ENCODE measurements at places on chromosomes 2 and 18.

- DNase-seq, result no peak
These were observed 149.5 kb upstream of the ZFP36L2 start for GRCh38 chr2:43375746-43376522.

DNA sequence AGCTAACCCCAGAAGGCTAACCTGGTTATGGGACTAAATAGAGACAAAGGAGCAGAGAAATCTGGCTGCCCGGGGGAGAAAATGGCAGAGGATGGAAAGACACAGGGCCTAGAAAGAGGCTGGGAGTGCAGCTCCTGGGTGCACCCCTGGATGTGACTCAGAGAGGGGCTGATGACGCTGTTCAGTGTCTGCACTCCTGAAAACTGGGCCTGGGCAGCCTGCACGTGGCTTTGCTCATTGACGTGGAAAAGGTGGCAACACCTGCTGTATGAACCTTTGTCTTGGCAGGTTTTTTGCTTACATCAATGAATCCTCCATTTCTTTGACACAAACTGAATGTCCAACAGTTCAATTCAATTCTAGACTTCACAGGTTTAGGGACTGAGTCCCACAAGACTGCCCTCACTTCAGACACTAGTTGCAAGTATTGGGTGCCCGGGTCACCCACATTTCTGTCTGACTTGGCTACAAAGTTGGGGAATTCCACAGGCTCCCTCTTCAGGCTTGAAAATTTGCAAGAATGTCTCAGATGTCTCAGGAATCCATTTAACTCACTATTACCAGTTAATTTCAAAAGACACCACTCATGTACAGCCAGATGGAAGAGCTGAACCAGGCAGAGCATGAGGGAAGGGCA, 47.3 kb upstream of the PUM2 start:
- DNase-seq, result no peak

DNA sequence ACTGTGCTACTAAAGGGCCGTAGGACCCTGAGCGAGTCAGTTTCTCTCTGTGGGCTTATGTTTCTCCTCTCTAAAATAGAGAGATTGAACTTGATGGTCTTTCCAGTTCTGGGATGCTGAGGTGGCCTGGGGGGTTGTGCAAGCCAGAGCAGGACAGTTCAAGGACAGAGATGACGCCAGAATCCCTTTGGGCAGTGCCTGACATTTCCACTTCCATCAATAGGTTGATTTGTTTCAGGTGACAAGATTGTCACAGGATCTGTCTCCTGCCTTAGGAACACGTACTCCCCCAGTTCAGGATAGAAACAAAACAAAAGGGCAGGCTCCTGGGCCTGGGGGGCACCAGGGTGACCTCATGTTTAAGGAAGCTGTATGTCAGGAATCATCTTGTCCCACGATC, 82.0 kb downstream of the XDH start:
- DNase-seq, result no peak

GRCh38 chr2:68172990-68173700, 15.5 kb downstream of the PNO1 start:
- no peak for DNase-seq

DNA sequence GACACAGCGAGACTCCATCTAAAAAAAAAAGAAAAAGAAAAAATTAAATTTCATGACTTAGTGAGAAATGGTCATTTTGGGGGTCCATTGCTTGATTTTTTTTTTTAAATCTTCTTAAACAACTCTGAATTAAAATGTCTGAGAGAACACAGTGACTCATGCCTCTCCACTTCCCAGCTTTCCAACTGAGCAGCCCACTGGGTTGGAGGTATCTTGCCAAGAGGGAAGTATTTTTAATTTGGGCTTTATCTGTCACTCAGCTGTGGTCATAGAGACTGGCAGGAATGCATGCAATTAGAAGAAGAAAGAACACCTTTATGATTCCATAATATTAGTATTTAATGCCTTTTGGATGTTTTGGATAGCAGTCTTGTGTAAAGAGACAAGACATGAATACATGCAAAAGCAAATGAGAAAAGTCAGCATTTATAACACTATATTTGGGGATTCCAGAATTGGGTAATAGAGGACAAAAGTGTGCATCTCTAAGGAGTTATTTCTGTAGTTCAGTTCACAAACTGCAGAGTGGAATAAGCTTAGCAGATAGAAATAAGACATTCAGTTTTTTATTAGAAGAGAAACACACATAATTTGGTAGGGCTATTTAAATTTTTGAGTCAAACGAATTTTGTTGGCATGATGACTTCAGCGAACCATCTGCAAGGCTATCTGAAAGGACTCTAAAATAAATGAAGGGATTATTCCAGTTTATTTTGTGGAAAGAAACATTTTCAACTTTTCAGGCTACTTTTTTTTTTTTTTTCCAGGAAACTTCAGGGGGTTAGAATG, 254.8 kb downstream of the TGIF1 start:
- DNase-seq, result no peak

DNA sequence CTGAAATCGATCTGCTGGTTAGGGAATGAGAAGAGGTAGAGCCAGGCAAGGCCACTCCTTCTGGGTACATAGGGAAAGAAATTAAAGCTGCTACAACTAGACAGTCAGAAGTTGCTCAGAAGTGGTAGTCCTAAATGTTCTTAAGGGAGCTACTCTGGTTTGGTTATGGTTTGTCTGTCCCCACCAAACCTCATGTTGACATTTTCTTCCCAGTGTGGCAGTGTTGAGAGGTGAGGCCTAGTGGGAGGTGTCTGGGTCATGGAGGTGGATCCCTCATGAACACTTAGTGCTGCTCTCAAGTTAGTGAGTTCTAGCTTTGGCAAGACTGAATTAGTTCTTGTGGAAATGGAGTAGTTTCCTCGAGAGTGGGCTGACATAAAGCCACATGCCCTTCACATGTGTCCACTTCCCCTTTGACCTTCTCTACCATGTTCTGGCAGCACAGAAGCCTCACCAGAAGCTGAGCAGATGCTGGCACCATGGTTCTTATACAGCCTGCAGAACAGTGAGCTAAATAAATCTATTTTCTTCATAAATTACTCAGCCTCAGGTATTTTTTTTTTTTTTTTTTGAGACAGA, 14.7 kb downstream of the RNF103 start:
- DNase-seq, result no peak

DNA sequence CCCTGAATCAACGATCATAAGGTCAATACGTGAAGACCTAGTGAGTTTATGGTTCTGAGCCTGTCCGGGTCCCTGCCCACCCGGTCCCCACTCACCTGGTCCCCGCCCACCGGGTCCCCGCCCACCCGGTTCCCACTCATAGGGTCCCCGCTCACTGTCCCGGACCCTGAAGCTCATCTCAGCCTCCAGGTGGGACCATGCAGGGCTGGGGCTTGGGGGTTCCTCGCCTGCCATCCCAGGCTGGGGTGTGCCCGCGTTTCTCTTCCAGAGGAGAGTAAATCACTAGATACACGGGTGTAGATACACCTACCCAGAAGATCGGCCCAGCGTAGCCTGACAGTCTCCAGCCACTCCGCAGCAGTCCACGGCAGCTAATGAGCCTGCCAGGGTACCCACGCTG, 131.5 kb downstream of the MBP start:
- DNase-seq, result no peak

DNA sequence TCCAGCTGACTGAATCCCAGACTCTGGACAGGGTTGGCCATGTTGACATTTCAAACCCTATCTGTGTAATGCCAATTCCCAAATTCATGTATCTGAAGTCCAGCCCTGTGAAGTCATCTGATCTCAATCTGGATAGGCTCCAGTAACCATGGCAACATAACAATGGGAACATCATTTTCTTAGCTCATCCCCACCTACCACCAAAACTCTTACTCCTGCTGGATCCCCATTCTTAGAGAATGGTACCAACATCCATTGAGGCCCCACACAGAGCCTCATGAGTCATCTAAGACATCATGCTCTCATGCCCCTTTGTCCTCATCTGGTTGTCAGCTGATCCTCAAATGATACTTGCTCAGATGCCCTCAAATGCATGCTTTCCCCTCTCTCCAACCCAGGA, 58.9 kb upstream of the TEX51 start:
- DNase-seq, result no peak

GRCh38 chr2:98468621-98469236, 24.1 kb downstream of the INPP4A start:
- no peak for DNase-seq

DNA sequence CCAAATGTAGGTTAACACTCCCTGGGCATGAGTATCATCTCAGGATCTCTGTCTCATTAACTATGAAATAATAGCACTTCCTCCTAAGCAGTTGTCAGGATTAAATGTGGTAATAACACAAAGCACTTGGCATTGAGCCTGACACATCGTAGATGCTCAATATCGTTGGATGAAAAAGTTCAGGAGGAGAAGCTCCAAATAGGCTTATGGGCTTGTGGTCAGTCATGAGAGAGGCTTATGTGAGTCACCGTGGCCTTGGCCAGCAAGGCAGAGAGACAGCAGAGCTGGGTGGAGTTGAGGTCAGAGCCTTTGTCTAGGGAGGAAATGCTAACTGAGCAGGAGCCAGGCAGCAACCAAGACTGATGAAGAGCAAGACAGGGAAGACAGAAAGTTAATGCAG, 68.3 kb upstream of the PPM1B start:
- DNase-seq, result no peak

- DNase-seq, result no peak
These were observed 406.6 kb upstream of the KCNJ3 start for GRCh38 chr2:154291927-154292326.

GRCh38 chr2:109663721-109664120, 49.6 kb downstream of the SOWAHC start:
- DNase-seq, result peak; percentile 41

DNA sequence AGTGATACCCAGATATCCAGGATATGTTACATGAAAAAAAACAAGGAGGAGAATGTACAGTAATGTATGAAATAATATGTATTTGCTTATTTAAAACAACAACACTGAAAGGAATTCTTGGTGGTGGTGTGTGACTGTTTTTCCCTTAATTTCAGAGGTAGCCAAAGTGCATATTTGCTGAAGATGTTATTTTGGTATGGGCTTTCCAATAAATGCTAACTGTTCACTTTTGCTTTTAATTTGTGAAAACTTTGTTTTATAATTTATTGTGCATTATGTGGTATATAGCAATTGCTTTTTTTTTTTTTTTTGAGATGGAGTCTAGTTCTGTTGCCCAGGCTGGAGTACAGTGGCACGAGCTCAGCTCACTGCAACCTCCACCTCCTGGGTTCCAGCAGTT, 7.6 kb downstream of the CCNYL1 start:
- no peak for DNase-seq

DNA sequence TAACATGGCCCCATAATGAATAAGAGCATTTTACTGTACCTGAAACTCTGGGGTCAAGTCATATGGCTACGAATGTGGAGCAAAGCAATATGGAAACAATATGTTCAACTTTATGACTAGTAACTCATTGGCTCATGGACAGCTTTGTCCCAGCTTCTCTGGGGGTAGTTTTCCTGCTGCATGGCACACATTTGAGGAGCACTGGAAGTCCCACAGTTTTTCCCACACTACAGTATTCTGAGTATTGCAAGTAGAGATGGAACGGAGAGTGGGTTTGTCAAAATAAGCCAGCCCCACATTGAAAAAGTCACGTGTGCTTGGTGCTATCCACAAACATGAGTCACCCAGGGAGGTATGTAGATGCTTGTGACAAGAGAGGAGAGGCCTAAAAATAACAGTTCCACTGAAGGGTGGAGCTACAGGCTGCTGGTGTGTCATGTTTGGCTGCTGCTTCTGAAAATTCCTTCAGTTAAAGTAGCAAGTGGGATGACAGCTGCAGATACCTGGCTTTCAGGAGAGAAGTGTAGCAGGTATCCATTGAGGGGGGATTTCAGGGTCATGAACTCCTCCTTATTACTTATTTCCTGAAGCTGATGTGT, 48.2 kb upstream of the CTAGE1 start:
- no peak for DNase-seq

- no peak for DNase-seq
These were observed 56.2 kb upstream of the AMMECR1L start for GRCh38 chr2:127942002-127942401.

GRCh38 chr18:31294199-31294747, 23.7 kb upstream of the DSG1 start:
- no peak for DNase-seq

DNA sequence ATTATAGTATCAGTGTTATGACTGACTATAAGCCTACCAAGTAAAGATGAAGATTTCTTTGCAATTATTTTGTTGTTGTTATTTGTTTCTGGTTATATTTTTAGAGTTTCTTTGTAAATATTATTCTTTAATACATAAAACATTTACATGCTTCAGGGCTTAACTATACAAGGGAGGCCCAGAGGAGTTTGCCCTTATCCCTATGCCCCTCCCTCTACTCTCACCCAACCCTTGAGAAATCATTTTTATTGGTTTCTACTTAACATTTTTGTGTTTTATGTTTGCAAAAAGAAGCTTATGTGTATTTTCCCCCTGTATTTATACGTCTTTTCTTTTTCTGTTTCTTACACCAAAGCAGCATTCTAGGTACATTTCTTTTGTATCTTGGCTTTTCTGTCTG, 30.5 kb downstream of the MRPS9 start:
- no peak for DNase-seq

DNA sequence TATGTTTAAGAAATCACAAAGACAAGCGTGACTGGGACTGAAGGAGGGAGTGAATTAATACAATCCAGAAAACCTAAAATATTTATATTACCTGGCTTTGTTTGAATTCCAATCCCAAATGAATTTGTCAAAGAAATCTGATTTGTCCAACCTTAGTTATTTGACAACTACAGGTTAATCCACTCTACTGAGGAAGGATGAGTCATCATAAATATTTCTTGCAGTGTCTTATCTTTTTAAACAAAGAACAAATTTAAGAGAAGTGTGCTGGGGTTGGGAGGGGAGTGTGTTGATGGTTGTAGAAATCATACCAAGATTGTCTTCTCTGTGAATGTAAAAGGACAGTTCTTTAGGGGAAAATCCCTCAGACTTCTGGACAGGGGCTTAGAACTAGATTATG, 1106.3 kb upstream of the SLC39A10 start:
- no peak for DNase-seq

GRCh38 chr2:65918760-65919187, 486.4 kb upstream of the SPRED2 start:
- no peak for DNase-seq

DNA sequence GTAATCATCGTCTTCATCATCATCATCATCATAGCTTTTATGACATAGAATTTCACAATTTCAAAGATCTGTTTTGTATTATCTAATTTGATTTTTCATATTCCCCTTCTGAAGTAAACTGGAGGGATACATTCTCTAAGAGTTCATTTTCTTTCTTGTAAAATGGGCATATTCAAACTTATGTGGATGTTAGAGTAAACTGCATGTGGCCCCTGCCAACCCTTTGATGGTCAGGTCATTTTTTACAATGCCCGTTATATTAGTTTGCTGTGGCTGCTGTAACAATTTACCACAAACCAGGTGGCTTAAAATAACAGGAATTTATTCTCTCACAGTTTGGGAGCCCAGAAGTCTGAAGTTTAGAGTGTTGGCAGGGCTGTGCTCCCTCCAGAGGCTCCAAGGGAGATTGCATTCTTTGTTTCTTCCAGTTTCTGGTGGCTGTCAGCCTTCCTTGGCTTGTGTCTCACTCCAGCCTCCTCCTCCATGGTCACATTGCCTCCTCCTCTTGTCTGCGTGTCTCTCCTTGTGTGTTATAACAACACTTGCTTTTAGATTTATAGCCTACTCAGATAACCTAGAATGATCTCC, 127.5 kb upstream of the MMADHC start:
- DNase-seq, result no peak
